ENCODE measurements at places on chromosomes 2 and 18.

GRCh38 chr2:137096693-137097092 is 331.3 kb downstream of the THSD7B start:
- no peak for DNase-seq

DNA sequence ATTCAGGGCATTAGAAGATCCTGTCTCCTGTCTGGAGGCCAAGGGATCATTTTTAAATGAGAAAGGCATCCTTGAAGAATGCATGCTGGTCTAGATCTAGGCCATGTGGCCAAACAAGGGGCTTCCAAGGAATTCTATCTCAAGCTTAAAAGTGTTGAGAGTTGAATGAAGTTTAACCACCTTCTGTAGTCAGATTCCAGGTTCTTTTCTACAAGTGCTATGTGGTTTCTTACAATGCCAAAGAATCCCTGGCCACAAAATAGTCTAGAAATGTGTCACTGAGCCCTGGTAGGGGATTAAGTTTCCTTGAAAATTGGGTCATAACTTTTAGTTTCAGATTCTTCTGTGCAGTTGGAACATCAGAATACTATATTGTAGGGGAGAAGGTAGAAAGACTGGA is 640.7 kb upstream of the ACVR2A start:
- no peak for DNase-seq

DNA sequence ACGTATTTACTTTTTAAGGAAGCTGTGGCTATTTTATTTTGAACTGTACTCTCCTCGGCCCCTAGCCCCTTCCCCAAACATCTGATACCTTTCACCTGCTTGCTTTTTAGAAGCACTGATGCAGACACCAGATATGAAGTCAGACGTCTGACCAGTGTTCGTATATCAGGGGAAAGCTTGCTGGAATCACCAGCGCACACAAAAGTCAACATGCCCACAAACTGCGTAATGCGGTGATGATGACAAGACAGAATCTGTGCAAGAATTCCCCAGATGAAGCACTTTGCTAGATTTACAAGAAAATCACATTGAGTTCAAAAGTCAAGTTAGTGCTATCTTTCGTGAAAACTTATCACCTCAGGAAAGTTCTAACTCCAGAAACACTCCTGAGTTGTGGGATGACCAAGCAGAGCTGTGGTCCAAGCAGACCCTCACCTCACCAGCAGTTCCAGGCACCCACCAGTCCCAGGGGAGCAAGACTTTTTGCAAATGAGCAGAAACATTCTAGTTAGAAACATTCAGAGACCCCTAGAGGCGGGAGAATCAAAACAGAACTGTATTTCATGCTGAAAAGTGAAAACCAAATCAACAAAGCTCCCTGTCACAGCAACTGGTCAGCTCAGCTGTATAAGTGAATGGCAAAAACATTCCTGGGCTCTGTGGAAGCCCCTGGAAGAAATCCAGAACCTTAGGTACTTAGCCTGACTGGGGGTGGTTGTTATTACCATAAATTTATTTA is 55.7 kb downstream of the INO80C start:
- DNase-seq: no peak

GRCh38 chr2:118618279-118618678 is 229.2 kb downstream of the EN1 start:
- no peak for DNase-seq

- DNase-seq: no peak
Observed at GRCh38 chr2:9240745-9241144, 34.1 kb downstream of the ASAP2 start.

DNA sequence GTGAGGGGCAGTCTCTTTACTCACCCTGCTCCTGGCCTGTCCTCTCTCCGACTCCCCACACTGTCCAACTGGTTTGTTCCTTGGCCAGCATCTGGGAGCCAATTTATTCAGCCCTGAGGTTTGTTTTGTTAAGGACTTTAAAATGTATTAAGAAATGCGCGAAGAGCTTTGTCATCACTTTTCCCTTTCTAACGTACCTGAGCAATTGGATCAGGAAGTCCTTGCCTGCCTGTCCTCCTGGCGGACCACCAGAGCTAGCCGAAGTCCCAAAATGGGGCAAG is 164.7 kb upstream of the MSH6 start:
- DNase-seq: no peak

GRCh38 chr2:186841940-186842339 is 7.0 kb downstream of the ZSWIM2 start:
- no peak for DNase-seq

GRCh38 chr2:161586517-161587167 is 37.6 kb upstream of the SLC4A10 start:
- no peak for DNase-seq

DNA sequence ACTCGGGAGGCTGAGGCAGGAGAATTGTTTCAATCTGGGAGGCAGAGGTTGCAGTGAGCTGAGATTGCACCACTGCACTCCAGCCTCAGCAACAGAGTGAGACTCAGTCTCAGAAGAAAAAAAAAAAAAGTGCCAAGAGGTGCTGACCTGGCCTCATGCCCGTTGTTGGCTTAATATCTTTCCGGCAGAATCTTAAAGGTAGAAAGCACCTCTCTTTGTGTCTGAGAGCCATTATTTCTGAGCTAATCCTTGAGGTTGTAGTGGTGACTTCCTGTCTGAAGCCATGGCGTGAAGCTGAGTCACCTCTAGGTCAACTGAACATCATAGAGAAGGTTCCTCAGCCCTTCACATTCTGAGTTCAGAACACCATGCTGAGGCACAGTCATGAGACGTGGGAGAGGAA is 60.4 kb downstream of the WDSUB1 start:
- DNase-seq: no peak

- DNase-seq: no peak
Observed at GRCh38 chr2:154698296-154698720, at the start of gene KCNJ3. Gene KCNJ3 (plus strand): TSS chr2:154698695. CDS start chr2:154698776, 81 bp downstream.

DNA sequence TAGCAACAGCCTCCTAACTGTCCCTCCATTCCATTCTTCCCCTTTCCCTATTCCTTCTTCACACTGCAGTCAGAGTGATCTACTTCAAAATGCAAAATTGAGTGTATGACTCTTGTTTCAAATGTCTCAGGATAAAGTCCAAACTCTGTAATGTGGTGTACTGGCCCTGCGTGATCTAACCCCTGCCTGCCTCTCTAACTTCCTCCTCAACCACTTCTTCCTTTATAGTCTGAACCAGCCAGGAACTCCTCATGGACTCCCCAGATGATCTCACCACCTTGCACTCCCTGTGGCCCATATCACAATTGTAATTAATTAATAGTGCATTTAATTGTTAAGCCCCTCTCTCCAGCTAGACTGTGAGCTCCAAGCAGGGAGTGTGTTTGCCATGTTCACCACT is 3.1 kb upstream of the B3GNT2 start:
- DNase-seq: no peak

- no peak for DNase-seq
Observed at GRCh38 chr2:108074946-108075345, 88.6 kb downstream of the SLC5A7 start.

DNA sequence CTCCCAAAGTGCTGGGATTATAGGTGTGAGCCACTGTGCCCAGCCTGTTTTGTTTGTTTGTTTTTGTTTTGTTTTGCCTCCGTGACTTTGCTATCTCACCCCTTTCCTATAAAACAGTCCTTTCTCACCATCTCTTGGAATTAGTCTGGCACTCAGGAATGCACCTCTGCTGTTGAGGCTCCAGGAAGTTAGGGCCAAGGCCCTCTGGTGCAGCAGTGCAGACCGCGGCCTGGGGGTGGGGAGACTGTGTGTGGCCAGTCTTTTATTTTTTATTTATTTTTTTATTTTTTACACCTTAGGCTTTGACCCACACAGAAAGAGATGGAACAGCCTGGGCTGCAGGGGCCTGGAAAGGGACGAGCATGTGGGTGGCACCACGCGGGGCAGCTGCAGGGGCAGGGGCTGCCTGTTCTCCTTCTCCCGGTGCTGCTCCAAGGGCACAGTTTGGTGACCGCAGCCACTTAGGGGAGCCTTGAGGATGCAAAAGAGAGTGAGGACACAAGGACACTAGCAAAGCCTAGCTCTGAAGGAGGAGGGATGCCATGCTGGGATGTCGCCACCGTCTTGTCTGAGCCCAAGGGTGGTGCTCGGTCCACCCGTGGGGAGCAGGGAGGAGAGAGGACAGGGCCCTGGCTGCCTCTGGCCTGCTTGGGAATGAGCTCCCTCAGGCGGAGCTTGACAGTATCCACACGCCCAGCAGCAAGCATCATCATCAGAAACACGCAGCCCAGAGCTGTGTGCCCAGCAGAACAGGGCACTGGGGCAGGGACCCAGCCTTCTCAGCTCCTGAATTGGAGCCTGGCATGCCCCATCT is 19.4 kb upstream of the ALPI start:
- no peak for DNase-seq

GRCh38 chr2:46428911-46429436 is 50.4 kb upstream of the TMEM247 start:
- DNase-seq: no peak

GRCh38 chr18:3147935-3148554 is 71.7 kb downstream of the MYOM1 start:
- DNase-seq: no peak

DNA sequence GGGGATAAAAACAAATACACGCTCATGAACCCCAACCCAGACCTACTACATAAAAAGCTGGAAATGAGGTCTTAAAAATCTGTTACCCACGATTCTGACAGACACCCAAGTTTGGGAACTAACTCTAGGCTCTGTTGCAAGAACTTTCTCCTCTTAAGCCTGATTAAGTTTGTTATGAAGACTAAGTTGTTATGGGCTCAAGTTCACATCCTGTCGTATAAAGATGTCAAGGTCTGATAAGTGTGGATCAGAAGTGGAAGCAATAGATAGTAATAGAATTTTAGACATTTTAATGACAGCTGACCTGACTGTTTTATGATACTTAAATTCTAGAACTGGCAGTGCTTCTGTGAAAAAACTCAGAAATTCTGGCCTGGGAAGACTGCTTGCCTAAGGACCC is 43.2 kb downstream of the LPIN2 start:
- DNase-seq: no peak

DNA sequence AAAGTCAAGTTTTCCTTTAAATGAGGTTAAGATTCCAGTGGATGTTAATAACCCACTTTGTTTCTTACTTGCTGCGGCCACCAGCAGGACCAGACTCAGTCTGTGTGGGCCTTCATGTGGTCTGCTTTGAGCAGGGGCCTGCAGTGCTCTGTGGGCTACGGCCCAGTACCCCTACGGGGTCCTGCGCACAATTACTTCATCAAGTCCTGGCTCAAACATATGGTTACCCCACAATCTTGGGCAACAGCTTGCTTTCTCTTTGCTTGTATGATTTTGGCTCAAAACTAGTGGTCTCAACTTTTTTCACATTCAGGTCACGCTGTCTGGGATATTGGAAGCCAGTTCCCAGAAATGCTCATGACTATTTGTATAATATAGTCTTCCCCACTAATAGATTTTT is 64.2 kb downstream of the PTPN2 start:
- DNase-seq: no peak

DNA sequence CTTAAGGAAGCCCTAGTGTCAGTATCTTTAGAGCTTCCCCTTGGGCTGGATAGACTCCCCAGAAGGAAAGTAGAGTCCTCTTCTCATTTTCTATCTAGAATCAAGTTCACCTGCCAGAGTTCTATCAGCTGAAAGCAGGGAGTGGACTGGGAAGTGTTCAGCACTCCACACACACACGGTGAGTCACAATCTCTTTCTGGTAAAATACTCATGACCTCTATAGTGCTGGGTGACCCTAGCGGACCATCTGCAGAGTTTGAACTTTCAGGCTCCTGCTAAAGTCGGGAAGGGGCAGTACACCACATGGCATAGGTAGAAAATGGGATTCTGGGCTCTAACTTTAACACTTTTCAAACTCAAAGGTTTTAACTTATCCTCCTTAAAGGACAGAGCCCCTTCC is 43.3 kb downstream of the SAP130 start:
- no peak for DNase-seq

- no peak for DNase-seq
Observed at GRCh38 chr2:201008296-201008829, 44.9 kb upstream of the ORC2 start.

- DNase-seq: no peak
Observed at GRCh38 chr2:207720517-207721187, 9.2 kb downstream of the CCNYL1 start.

DNA sequence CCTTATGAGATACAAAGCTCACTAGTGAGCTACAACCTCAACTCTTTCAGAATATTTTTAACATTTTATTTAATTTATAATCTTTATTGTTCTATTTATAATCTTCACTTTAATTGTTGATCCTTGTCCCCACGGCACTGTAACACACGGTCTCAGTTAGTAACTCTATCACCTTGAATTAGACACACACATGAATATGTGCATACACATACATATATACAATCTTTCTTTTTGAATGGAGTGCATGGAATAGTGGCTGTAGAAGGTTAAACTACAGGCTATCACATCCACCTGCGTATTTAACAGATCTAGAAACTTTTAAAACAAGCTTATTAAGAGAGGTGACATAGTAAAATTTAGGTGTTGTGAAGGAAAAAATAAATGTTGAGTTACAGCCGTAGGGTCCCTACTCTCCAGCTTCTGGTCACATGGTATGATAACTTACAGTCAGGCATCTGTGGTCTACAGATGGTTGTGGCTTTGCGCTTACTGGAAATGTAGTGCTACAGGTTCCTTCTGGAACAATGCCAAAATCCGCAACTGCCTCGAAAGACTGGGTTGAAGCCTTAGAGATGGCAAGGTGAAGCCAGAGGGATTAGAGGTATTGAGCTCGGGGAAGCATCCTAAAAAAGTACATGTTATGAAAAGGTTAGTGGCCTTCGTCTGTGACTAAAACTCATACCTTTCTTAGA is 1324.1 kb upstream of the SLC39A10 start:
- DNase-seq: no peak

DNA sequence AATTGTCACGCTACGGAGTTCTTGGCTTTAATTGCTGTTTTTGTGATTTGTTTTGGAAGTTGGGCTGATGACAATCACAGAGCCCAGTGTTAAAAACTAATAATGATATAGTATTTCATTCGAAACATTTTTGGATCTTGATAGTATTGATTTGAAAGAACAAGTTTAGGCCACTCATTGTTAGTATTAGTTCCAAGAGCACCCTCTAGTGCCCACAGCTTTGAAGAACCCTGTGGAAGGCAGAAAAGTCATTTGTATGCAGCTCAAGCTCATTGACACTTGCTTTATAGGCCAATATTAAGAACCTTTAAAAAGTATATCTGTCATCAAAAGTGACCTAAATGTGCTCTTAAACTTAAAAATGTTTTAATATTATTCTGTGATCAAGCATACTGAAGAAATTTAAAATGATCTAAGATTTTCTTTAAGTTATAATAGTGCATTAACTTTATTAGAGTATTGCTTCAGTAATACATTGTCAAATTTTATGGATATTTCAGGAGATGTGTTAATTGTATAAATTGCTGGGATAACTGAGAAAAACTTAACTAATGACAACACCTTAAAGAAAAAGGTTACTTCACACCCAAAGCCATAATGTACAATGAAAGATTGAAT is 191.0 kb downstream of the GRB14 start:
- DNase-seq: no peak

DNA sequence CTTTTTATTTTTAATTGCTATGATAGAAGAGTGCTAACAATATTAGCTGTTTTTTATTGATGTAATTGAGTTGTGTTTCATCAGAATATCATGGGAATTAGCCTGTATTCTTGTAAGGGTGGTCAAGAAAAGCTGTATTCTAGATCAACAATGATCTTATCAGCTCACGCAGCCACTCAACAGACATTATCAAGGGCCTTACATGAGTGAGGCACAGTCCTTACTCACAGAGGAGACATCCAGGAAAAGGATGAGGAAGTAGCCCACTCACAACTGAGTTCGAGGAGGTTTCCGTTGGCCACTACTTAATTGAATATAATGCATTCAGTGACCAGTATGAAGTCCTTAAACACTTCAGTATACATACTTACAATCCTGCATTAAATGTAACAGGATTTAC is 152.5 kb downstream of the AFF3 start:
- no peak for DNase-seq
